ENCODE measurements at places on chromosomes 5 and 9.
A peak's percentile ranks its signal among the peaks of the same experiment; 100 is the strongest.

DNA sequence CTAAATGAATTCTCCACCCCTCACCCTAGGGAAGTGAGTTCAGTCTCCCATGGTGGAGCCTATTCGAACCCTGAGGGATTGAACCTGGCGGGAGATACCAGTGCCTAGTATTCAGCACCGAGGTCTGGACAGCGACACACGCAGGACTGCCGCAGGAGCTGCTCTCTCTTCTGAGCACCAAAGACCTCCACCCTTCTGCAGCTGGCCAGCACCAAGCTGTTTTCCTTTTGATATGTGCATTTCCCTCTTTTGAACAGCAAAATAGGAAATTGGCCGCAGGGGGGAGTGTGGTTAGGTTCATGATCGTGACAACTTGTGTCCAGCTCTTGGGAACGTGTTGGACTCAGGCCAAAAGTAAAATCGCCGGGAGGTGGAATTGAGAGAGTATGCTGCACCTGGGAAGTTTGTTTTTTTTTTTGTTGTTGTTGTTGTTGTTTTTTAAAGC is 1.2 kb upstream of the PCSK1 start:
- DNase-seq = peak; percentile 64

- DNase-seq = no peak
Measured at GRCh38 chr9:124739360-124739759, 31.8 kb downstream of the NR6A1 start.

- DNase-seq = peak; percentile 62
Measured at GRCh38 chr5:59722874-59723273, 170.7 kb downstream of the PDE4D start.

- DNase-seq = peak; percentile 94
Measured at GRCh38 chr5:143977891-143978461, 166.0 kb downstream of the HMHB1 start.

DNA sequence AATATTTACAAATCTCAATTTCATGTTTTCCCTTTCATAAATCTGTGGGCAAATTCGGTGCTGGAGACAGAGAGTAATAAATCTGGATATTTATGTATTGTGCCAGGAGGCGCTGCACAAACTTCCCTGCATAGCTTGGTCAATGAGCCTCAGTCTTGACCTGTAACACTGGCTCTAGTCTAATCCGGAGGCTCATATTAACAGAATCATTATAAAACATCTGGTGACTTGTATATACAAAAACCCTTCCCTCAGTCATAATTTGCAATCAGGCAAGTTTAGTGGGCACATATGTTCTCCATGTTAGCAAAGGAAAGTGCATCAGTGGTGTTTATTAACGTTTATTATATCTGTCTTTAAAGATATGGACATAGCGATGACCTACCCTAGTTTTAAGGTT is 104.0 kb upstream of the BNC2 start:
- DNase-seq = no peak

- DNase-seq = peak; percentile 57
Measured at GRCh38 chr5:58064801-58065200, 395.1 kb downstream of the PLK2 start.
